Bronchial epithelial cell (primary cell): ENCODE measurements at places on chromosomes 7 and 10.

- DNase-seq, result no peak
These were observed 92.8 kb upstream of the MKLN1 start for GRCh38 chr7:131234719-131235488.

GRCh38 chr10:14571866-14572507 is 202.7 kb downstream of the FAM107B start:
- peak; percentile 96 for DNase-seq

DNA sequence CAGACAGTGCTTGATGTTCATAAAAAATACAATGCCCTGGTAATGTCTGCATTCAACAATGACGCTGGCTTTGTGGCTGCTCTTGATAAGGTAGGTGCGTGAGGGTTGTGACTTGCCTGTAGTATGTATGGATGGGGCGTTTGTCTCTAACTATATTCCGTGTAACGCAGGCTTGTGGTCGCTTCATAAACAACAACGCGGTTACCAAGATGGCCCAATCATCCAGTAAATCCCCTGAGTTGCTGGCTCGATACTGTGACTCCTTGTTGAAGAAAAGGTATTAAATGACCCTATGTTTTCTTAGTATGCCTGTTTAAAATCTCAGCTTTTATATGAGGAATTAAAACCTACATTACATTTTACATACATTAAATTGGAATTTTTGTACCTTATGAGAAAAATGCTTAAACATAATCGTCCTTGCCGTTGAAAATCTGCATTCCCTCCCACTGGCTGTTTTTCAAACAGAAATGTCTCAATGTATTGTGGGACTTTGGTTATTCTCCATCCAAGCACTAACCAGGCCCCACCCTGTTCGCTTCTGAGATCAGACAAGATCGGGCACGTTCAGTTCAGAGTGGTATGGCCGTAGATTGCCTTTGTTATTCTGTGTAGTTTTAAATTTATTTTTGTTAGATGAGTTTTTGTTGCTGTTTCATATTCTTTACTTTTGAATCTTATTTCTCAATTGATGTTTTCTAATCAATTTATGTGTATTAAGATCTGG is 85.3 kb downstream of the CUL1 start:
- peak; percentile 87 for DNase-seq

DNA sequence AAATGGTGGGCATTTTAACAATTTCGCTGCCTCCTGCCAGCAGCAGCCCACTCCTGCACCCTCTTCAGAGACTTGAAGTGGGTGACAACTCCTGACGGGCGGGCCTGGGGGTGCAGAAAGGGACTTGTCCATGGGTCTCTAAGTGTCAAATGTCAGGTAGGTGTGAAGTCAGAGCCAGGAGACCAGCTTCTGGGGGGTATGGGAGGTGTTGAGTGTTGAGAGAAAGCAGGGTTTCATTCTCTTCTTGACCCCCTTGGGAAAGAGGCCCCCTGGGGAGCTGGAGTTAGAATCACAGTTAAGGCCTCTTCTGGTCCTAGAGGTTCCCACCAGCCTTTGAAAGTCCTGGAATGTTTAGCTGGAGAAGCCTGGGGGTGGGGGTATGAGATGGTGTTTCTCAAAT is 11.6 kb upstream of the PALD1 start:
- no peak for DNase-seq

- peak; percentile 75 for DNase-seq
These were observed 21.6 kb upstream of the GIMAP8 start for GRCh38 chr7:150428671-150429451.
